ENCODE measurements at places on chromosomes 7 and 10. TPM values are rescaled to one million over a fixed set of nuclear protein-coding genes. Genes with fewer than 3 reads are reported as not detected.

DNA sequence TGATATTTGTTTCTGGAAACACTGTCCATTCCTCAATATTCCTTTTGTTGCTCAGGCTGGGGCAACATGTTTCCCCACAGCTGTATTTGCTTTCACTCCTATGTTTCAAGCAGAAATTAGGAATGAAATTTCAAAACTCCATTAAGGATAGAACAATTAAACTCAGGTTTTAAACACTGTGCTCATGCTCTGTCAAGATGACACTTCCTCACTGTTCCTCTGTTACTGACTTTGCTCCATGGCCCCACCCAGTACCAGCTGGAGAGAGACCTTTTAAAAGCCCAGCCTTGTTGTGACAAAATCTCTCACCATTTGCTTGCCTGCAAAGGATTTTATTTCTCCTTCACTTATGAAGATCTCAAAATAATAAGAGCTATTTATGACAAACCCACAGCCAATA, 197.4 kb downstream of the ELMO1 start:
- no peaks in the 10 kb centered on the region for H3K27me3 ChIP-seq
- H3K36me3 ChIP-seq: no peaks in the 10 kb centered on the region
- no peak overlapping the region for H3K4me3 ChIP-seq
- DNase-seq: no peak

GRCh38 chr7:64893401-64893800, 9.7 kb upstream of the ZNF273 start:
- H3K27me3 ChIP-seq: peaks cover 45% of the 10 kb centered on the region
- DNase-seq: no peak
- peaks cover 12% of the 10 kb centered on the region for H3K4me1 ChIP-seq
- H3K4me3 ChIP-seq: no peak overlapping the region
- H3K27ac ChIP-seq: no peak overlapping the region
- no peaks in the 10 kb centered on the region for H3K36me3 ChIP-seq

- no peaks in the 10 kb centered on the region for H3K27me3 ChIP-seq
- H3K36me3 ChIP-seq: peaks cover 10% of the 10 kb centered on the region
- no peak overlapping the region for H3K4me3 ChIP-seq
- no peaks in the 10 kb centered on the region for H3K4me1 ChIP-seq
- no peak for DNase-seq
Observed at GRCh38 chr10:72132854-72133253, 44.5 kb upstream of the SPOCK2 start.

DNA sequence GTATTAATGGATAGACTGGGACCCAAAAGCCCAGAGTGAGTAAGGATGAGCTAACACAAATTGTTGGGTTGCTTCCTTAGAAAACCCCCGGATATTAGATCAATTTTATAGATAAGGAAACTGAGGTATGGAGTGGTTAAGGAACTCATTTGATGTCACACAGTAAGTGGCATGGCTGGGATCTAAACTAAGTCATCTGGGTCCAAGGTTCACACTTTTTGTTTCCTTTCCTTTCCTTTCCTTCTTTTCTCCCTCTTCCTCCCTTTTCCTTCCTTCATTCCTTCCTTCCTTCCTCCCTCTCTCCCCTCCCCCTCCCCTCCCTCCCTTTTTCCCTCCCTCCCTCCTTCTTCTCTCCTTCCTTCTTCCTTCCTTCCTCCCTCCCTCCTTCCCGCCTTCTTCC, 469.5 kb downstream of the TYW1 start:
- DNase-seq: no peak
- peaks cover 34% of the 10 kb centered on the region for H3K4me1 ChIP-seq
- no peak overlapping the region for H3K27ac ChIP-seq
- no peak overlapping the region for H3K4me3 ChIP-seq
- H3K27me3 ChIP-seq: peaks cover 6% of the 10 kb centered on the region

GRCh38 chr10:93363891-93364648, 118.1 kb downstream of the MYOF start:
- H3K4me1 ChIP-seq: no peaks in the 10 kb centered on the region
- no peak overlapping the region for H3K4me3 ChIP-seq
- DNase-seq: no peak
- no peaks in the 10 kb centered on the region for H3K27me3 ChIP-seq
- H3K27ac ChIP-seq: no peak overlapping the region
- peaks cover 37% of the 10 kb centered on the region for H3K36me3 ChIP-seq

- H3K4me3 ChIP-seq: no peak overlapping the region
- H3K27me3 ChIP-seq: no peaks in the 10 kb centered on the region
- no peak for DNase-seq
- H3K36me3 ChIP-seq: no peaks in the 10 kb centered on the region
- H3K4me1 ChIP-seq: peaks cover 7% of the 10 kb centered on the region
Observed at GRCh38 chr7:27846388-27846787, 106.4 kb downstream of the TAX1BP1 start.

DNA sequence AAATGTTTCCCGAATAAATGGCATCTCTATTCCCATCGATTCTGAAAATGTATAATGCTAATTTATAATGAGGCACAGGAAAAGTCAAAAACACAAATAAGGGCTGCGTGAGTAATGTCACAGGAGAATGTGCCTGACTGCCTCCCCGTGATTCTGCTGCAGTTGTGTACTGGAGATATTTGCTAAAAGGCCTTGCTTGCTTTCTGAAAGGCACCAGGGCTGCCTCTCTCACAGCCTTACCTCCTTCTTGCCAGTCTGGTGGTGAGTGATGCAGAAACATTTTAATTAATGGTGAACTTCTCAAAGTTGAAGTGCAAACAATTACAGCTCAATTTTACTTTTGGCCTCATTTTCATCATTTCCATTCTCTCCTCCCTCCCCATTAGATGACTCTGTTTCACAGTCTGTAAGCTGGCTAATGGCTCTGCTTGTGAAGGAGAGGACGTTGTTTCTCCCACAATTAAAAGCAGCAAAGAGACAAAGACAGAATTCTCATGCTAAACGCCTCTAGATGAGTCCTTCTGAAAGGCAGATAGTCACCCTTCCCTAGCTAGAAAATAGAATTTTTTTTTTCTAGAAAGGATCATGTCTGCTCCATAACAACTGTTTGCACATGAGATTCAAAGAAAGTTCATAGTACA, 377.6 kb downstream of the MDFIC start:
- no peaks in the 10 kb centered on the region for H3K36me3 ChIP-seq
- H3K4me1 ChIP-seq: no peaks in the 10 kb centered on the region
- H3K27me3 ChIP-seq: no peaks in the 10 kb centered on the region
- no peak overlapping the region for H3K27ac ChIP-seq

- no peaks in the 10 kb centered on the region for H3K36me3 ChIP-seq
- H3K4me1 ChIP-seq: peaks cover 16% of the 10 kb centered on the region
- H3K27me3 ChIP-seq: no peaks in the 10 kb centered on the region
Observed at GRCh38 chr7:24732646-24733413, 24.4 kb downstream of the GSDME start.

- no peak overlapping the region for H3K4me3 ChIP-seq
- H3K27me3 ChIP-seq: no peaks in the 10 kb centered on the region
- no peak for DNase-seq
- H3K4me1 ChIP-seq: no peaks in the 10 kb centered on the region
- no peak overlapping the region for H3K27ac ChIP-seq
Observed at GRCh38 chr7:64180989-64181388, 26.0 kb upstream of the ZNF735 start.

DNA sequence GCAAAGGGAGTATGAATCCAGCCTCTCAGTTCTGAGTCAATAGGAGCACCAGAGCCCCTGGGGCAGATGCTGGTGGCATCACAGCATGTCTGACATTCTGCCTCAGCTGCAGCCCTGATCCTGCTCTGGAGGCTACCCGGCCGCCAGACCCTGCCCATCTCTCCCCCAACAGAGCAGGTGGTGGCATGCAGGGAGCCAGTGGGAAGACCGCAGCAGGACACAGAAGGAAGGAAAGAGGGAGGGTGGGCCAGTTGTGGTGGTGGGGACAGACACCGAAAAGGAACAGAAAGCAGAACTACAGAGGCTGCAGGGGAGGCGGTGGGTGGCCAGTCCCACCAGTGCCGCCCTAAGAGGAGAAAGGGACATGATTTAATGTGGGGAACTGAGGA, 35.3 kb downstream of the BLNK start:
- H3K36me3 ChIP-seq: no peaks in the 10 kb centered on the region
- no peak overlapping the region for H3K27ac ChIP-seq
- no peaks in the 10 kb centered on the region for H3K4me1 ChIP-seq
- H3K4me3 ChIP-seq: no peak overlapping the region
- peak; percentile 16 for DNase-seq

GRCh38 chr10:13337128-13337826, 10.8 kb downstream of the SEPHS1 start:
- peaks cover 46% of the 10 kb centered on the region for H3K36me3 ChIP-seq
- DNase-seq: no peak
- peaks cover 23% of the 10 kb centered on the region for H3K4me1 ChIP-seq
- no peak overlapping the region for H3K4me3 ChIP-seq
- no peaks in the 10 kb centered on the region for H3K27me3 ChIP-seq

- H3K4me3 ChIP-seq: no peak overlapping the region
- no peak for DNase-seq
- no peaks in the 10 kb centered on the region for H3K27me3 ChIP-seq
- H3K4me1 ChIP-seq: no peaks in the 10 kb centered on the region
- H3K27ac ChIP-seq: no peak overlapping the region
Observed at GRCh38 chr7:87287738-87288341, 57.6 kb upstream of the CROT start.

- H3K27ac ChIP-seq: no peak overlapping the region
- H3K4me3 ChIP-seq: no peak overlapping the region
- H3K27me3 ChIP-seq: no peaks in the 10 kb centered on the region
- H3K36me3 ChIP-seq: peaks cover 17% of the 10 kb centered on the region
- no peaks in the 10 kb centered on the region for H3K4me1 ChIP-seq
Observed at GRCh38 chr7:80774843-80775242, 136.4 kb downstream of the CD36 start.

- no peaks in the 10 kb centered on the region for H3K27me3 ChIP-seq
- H3K27ac ChIP-seq: no peak overlapping the region
- peaks cover 43% of the 10 kb centered on the region for H3K4me1 ChIP-seq
Observed at GRCh38 chr7:47377741-47378140, 204.2 kb downstream of the TNS3 start.

GRCh38 chr10:511849-512191, 177.6 kb downstream of the DIP2C start:
- no peak overlapping the region for H3K4me3 ChIP-seq
- H3K36me3 ChIP-seq: peaks cover 2% of the 10 kb centered on the region
- H3K4me1 ChIP-seq: peaks cover 41% of the 10 kb centered on the region
- DNase-seq: no peak
- H3K27me3 ChIP-seq: no peaks in the 10 kb centered on the region

GRCh38 chr10:94066411-94066810, 72.7 kb downstream of the PLCE1 start:
- no peak overlapping the region for H3K4me3 ChIP-seq
- peaks cover 8% of the 10 kb centered on the region for H3K4me1 ChIP-seq
- H3K27me3 ChIP-seq: no peaks in the 10 kb centered on the region
- peaks cover 10% of the 10 kb centered on the region for H3K36me3 ChIP-seq

- no peaks in the 10 kb centered on the region for H3K36me3 ChIP-seq
- peaks cover 2% of the 10 kb centered on the region for H3K27me3 ChIP-seq
- no peak for DNase-seq
- no peak overlapping the region for H3K27ac ChIP-seq
- no peaks in the 10 kb centered on the region for H3K4me1 ChIP-seq
- H3K4me3 ChIP-seq: no peak overlapping the region
Observed at GRCh38 chr10:130337696-130338635, 201.8 kb downstream of the GLRX3 start.

- H3K27ac ChIP-seq: peak overlapping the region; percentile 47
- no peak overlapping the region for H3K4me3 ChIP-seq
- H3K4me1 ChIP-seq: peaks cover 67% of the 10 kb centered on the region
- H3K27me3 ChIP-seq: no peaks in the 10 kb centered on the region
Observed at GRCh38 chr10:122142641-122143237, 128.4 kb upstream of the BTBD16 start.

Gene OR2A42
- 0.04 TPM for total RNA-seq

Gene CPED1
- total RNA-seq: 26.6 TPM

Gene ANKRD30A
- not detected for total RNA-seq

Gene PVRIG
- total RNA-seq: 0.13 TPM

Gene POM121C
- total RNA-seq: 12.5 TPM

Gene RET
- 1.2 TPM for total RNA-seq

Gene NKX2-3
- total RNA-seq: 0.62 TPM

Gene ZP3
- 0.49 TPM for total RNA-seq

Gene CPN1
- 0.09 TPM for total RNA-seq

Gene USP6NL
- 8.0 TPM for total RNA-seq
